ENCODE measurements at places on chromosomes 1 and 21.

- DNase-seq, result peak; percentile 57
These were observed 1.9 kb downstream of the MANEAL start for GRCh38 chr1:37795340-37796125.

DNA sequence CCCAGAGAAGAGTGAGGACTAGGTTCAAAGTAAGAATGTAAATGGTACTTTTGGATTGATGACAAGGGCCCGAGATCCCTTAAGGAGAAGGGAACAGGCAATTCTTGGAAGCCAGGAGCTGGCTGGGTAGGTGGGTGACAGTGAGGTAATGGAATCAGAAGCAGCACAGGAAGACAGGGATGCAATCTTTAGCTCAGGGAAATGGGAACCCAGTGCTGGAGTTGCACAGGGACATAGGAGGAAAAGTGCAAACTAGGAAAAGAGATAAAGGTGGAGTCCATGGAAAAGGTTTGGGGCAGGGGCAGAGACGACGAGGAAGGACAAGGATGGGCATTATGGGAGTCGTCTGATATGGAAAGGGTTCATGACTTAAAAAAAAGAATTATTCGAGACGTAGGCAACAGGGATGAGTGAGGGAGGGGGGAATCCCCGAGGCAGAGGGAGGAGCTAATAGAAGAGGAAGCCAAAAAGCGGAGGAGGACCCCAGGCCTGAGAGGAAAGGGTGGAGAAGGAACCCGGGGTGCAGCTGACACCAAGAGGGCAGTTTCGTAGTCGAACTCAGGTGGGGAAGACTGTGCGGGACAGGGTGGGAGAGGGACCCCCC lies 495 bp downstream of the PI4KB start:
- DNase-seq, result no peak

DNA sequence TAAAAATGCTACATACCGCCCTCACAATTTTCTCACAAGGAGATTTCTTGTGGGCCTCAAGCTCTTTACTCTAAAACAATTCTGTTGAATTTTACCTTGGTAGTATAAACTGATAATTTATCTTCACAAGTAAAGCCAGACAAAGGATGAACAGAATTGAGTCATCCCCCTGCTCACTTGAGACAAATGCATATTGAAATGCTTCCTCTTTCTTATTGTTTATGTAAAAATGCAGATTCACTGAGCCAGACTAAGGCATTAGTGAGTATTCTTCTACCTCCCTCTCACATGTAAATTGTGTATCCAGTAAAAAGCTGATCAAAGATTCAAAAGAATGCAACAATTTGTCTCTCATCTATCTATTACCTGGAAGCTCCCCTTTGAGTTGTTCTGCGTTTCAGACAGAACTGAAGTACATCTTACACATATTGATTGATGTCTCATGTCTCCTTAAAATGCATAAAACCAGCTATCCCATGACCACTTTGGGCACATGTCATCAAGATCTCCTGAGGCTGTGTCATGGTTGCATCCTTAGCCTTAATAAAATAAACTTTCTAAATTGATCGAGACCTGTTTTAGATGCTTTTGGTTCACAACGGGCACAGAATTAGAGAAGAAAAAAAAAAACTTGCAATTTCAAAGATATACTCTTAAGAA lies 743.1 kb upstream of the B3GALT2 start:
- DNase-seq, result no peak

DNA sequence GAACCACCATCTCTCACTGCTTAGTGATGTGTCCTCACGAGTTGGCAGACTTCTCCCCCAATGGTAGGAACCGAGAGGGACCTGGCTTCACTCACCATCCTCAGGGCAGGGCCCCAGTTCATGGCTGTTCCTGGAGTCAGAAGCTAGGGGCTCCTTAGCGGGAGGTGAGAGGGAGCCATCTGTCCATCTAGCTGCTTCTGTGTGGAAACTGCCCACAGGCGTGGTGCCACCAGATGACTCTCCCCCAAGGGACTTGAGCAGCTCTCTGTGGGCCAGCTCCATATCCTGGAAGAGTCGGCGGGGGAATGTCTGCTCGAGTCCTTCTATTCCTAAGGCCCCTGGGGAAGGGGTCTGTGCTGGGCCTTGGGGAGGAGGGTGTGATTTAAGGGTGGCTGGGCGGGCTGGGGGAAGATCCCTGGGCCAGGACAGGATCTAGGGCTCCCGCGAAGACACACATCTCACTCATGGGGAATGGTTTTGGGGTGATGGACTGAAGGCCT lies 16.3 kb downstream of the LRRC71 start:
- no peak for DNase-seq

- no peak for DNase-seq
These were observed 26.0 kb downstream of the SLC16A1 start for GRCh38 chr1:112929979-112930378.

- DNase-seq, result no peak
These were observed 16.3 kb downstream of the DMAP1 start for GRCh38 chr1:44229435-44230167.

DNA sequence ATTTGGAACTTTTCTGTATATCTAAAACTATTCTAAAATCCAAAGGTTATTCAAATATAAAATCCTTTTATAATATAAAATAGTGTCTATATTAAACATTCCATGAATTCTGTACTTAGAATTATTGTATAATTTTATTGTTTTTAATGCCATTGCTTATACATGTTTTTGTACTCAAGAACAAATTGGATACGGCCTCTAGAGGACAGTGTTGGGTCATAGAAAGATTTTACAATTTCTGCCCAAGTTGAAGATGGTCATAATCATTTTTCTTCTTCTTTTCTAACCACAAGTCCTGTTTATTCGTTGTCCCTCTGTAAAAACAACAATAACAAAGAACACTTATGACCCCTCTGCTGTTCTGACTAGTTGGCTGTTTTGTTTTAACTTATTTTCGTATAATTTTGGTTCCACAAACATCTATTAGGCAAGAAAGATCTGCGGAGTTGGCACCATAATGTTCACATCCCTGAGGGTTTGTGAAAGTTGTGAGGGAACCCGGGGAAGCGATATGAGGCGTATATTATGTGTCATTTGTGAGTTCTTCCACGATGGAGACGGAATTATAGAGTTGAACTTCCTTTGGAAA lies 75.7 kb upstream of the KIF26B start:
- DNase-seq, result no peak

DNA sequence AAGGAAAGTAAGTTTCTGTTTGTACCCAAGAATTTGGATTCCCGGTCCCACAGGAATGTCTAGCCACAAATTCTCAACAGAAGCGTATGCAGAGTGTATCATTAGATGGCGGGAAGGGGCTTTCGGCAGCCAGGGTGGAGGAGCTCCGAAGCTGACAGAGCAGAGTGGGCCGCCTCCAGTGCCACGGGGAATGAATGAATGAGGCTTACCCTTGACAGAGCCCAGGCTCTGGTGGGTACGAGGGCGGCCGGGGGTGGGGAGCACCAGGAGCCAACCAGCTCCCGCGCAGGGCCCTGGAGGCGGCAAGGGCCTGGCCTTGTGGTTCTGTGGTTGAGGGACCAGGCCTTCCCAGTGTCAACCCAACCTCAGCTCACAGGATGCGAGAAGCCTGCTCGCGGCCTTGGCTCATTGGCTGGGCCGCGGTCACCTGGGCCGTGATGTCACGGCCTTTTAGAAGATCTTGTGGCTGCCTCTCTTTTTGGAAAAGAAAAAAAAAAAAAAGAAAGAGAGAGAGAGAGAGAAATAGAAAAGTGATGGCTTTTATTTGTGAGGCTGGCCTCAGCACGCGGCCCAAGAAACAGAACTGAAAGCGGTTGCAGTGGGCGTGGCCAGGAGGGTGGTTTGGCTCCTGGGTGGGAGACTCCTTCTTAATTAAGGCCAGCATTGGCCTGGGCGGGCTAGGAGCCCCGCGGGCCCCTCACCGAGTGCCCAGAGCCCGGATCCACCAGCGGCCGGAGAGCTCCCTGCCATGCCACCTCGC lies 34.9 kb upstream of the RUNX3 start:
- DNase-seq, result no peak

DNA sequence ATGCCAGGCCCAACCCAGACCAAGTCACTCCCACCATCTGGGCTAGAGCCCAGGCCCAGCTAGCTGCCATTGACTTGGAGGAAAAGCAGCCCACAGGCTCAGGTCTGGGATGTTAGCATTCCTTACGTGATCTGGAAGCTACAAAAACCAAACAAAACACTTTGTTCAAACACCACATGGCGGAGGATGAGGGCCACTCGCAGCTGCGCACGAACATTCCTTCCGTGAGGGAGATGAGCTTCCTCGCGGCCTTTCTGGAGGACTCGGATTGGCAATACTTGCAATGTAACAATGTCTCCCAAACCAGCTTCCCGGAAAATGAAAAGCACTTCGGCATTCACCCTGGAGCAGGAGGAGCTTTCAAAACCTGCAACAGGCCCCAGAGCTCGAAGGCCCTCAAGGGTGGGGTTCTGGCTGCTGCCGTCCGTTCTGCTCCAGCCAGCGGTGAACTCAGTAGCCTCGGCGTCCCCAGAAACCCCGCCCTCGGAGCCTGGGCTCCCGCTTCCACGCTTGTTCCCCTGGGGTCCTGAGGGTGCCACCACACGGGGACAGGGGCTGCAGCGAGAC lies 40.5 kb downstream of the COL6A1 start:
- DNase-seq, result no peak

GRCh38 chr1:13723810-13724209 lies 23.8 kb downstream of the PRDM2 start:
- no peak for DNase-seq

DNA sequence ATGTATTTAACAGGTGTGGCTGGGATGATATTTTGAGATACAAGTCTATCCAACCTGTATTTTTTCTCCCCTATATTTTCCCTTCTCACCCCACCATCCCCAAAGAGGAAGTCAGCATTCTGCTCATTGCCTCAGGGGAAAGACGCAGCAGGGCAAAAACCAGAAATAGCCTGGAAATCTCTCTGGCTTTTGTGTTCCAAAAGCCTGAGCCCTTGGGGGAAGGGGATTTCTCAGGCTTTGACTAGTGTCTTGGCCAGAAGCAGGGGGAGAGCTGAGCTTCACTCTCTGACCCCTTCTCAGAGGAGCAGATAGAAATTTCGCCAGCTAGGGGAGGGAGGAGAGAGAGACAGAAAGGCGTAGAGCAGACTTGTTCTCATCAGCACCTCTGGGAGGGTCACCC lies 244.7 kb downstream of the RRAGC start:
- DNase-seq, result no peak

DNA sequence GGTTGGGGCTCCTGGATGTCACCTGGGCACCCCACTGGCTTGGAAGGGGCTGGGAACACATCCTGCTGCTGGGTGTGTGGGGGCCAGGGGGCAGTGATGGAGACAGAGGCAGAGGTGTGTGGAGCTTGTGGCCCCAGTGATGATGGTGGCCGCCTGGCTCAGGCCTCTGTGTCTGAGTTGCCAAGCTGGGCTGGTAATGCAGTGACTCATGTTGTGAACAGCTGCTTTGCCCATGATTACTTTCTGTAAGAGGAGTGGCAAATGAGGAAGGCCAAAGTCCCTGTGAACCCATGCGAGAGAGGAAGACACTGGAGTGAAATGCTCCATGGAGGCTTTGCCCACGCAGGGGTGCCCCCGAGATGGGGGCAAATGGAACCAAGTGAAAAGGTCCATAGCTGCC lies 86.8 kb downstream of the KCNJ6 start:
- no peak for DNase-seq

GRCh38 chr1:227369102-227369760 lies 50.9 kb upstream of the CDC42BPA start:
- DNase-seq, result peak; percentile 26

DNA sequence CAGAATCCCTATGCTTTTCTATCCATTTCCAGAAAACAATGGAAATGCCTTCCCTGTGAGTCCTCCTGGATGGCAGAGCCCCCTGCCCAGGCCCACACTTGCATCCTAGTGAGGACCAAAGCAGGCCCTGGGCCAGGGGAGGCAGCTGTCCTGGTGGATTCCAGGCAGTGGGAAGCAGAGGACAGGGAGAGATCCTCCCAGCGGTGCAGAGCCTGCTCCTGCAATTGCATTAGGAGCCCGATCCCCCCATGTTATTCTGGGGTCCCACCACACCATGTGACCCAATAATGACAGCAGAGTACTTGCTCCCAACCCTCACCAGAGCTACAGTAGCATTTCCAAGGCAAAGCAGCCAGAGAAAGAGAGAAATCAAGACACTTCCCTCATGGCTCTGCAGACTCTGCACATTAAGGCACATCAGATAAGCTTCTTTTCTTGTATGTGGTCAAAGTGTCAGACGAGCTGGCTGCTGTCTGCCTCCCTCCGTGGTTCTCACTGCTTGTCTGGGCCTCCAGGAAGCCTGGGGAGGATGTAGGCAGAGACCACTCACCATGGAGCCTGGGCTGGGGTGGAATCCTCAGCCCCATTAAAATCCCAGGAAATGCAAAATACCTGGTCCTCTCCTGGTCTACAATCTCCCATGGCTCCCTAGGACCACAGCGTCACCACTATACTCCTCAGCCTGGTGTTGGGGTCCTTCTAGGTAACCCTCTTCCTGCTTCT lies 54.9 kb upstream of the RUNX3 start:
- no peak for DNase-seq

DNA sequence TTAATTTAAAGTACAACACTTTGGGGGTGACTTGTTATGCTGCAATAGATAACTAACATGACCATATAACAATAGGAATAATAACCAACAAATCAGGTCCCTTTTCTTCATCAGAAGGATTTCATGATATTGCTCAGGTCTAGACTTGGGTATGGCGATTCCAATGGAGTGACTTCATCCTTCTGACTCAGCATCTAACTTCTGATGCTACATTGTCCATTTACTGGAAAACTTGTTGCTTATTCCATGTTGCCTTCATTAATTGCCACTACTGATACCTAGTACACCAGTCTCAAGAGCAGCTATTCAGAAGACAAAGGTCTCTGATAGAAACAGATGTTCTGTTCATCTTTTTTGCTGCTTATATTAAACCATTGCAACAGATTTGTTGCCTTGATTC lies 324.3 kb downstream of the TGFB2 start:
- no peak for DNase-seq

DNA sequence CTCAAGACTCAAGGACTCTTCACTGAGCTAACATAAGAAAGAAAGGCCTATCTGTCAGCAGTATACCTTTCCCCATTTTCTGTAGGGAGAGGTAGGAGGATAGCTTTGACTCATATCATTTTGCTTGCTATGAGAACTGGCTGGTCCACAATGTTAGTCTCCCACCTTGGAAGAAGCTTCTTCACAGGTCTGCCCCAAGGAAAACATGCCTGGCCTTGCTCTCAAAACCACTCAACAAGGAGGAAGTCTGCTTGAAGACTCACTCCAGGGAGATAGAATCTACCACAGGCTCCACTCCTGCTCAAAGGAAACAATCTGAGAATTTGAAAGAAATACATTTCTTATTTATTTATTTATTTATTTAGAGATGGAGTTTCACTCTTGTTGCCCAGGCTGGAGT lies 29.5 kb upstream of the LAMC1 start:
- DNase-seq, result no peak

Measured in DMS79 (cell line).